Activated CD4-positive, alpha-beta T cell treated with anti-CD3 and anti-CD28 coated beads, Interleukin-2, amount 50 U/mL, for 48 hours (primary cell): ENCODE measurements at places on chromosomes 1 and 21.

GRCh38 chr1:235972311-235972689 lies 92.6 kb downstream of the NID1 start:
- DNase-seq = no peak

DNA sequence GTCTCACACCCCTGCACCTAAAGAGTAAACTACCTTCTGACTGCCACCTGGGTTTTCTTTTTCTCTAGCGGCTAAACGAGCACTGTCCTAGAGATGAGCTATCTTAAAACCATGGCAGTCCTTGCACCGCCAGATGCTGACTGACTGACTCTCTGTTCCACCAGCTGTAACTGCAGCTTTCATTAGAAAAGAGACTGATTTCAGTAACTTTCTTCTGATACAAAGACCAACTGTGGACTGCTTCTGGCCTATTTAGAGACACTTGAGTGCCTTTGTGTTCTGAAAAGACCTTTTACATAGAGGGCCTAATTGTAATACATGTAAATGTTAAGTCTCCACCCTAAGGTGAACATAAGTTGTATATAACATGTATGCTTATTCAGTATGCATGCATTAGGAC lies 152.5 kb downstream of the DISC1 start:
- DNase-seq = no peak

GRCh38 chr1:240831922-240832321 lies 220.0 kb upstream of the GREM2 start:
- no peak for DNase-seq

GRCh38 chr1:237353918-237354317 lies 311.9 kb downstream of the RYR2 start:
- no peak for DNase-seq

DNA sequence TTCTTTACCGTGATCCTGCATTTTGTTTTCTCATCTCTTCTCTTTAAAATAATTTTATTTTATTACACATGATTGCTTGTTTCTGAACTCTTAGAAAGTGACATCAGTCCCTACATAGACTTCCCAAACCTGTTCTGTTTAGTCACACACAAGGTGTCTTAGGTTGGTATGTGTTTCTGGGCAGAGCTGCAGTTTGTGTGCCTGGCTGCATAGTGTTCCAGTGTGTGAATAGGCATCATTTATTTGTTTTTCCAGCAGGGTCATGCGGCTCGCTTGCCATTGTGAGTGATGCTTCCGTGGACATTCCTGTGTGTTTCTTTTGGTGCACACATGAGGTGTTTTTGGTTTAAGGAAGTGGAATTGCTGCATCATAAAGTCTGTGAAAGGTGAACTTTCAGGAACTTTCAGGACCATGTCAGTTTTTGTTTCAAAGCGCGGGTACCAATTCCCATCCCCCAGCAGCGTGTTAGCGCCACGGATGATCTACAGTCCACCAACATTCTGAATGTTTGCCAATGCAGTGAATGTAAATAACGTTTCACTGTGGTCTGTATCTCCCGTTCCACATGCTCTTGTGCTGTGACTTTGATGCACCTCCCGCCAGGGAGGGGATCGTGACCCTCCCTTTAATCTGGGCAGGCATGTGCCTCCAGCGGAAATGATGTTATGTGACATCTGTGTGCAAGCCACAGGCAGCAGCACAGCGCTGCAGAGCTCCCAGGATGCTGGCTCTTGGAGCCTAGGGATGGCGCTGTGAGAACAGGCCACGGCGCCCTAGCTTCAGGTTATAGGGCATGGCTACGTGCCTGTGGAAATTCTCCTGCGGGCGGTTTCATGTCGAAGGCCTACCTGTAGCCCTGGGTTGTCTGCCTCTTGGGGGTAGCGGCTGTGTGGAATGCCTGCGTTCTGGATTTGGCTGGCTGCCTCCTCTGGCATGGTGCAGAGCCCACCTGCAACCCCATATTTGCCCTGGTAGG lies 144.6 kb upstream of the COL6A1 start:
- DNase-seq = no peak

DNA sequence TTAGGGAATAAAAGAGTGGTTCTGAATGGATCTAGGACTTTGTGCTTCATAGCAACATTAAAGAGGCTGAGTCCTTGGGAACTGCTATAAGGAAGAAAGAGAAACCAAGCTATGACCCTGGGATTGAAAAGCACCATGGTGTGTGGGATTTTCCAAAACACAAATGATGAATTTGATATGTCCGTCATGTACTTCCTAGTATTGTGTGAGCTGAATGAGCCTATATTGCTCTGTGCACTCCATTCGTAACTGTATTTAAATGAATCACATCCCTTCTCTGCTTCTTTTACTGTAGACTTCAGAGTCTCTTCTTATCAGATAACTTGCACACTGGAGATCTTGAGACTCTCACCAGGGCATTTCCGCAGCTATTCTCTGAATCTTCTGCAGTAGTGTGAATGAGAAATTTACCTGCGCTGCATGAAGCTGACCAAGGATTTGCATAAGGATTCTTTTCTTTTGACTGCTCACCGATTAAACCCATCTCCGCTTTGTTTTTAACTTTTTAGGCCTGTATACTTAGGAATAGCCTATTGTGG lies 23.1 kb upstream of the OR10J4 start:
- DNase-seq = no peak

DNA sequence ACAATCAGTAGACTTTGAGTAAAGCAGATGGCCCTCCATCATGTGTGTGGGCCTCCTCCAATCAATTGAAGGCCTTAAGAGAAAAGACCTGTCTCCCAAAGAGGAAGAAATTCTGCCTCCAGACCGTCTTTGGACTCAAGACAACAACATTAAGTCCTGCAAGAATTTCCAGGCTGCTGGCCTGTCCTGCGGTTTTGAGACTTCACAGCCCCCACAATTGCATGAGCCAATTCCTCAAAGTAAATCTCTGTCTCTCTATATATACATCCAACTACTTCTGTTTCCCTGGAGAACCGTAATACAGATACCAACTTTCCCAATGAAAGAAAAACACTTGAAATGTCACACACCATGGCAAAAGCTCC lies 16.4 kb downstream of the REG4 start:
- no peak for DNase-seq

- DNase-seq = no peak
Observed at GRCh38 chr1:83552820-83553219, 446.1 kb downstream of the TTLL7 start.

- DNase-seq = no peak
Observed at GRCh38 chr1:24111262-24111995, 506 bp downstream of the MYOM3 start.

DNA sequence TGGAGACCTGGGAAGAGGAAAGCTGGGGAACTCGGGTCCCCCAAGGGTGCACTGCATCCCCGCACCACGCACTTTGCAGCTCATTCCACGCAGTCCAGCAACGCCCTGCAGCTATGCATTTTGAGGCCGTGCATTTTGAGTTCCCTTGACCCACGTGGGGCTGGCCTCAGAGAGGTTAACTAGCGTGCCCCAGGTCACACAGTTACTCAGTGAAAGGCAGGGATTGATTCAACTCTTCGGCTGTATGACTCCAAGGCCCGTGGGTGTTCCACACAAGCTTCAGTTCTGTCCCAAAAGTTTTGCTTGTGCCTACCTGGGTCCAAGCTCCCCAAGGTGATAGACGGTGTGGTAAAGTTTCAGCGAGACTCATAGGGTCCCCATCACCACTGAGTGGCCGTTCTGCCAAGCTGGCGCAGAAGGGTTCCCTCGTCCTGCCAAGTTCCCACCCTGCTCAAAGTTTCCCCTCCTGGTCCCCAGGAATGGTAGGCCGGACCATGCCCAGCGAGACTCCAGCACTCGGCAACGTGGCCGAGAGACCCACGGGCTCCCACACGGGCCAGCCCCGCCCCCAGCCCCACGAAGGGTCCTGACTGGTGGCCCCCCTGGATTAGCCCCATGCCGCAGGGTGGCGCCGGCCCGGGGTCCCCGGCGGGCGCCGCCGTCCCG lies 611 bp downstream of the HSPG2 start:
- DNase-seq = no peak
